ENCODE measurements at places on chromosomes 7 and 10.
A peak's percentile ranks its signal among the peaks of the same experiment; 100 is the strongest.

DNA sequence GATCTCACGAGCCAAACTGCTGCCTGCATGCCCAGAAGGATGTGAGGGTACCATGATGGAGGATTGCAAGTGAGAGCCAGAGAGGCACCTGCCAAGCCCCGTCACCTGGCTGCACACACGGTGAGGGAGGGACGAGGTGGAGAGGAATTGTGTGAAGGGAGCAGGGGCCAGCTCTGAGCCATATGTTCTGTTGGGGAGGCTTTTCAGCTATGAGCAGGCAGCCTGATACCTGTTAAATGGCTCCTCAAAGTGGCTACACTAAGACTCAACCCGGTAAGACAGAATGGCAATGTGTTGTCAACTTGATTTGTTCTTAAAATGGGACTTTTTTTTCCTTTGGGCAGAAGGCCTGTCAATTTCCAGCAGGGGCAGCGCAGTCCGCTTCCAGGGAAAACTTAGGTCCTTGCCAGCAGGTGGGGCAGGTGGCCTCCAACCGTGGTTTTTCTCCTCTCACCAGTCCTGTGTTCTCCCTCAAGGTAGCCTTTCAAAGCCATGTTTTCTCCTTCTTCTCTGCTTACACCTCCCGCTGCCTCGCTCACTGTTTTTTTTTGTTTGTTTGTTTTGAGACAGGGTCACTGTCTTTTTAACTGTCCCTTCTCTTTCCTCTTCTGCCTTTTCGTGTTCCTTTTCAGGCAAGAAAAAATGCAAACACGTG is 57.7 kb upstream of the ZNRF2 start:
- peak; percentile 33 for DNase-seq

GRCh38 chr10:27774831-27775230 is 29.2 kb upstream of the MKX start:
- DNase-seq: no peak

- DNase-seq: no peak
Observed at GRCh38 chr10:13706604-13707003, 119.8 kb downstream of the PRPF18 start.

- DNase-seq: no peak
Observed at GRCh38 chr10:14328881-14329672, 1.6 kb downstream of the FRMD4A start.

DNA sequence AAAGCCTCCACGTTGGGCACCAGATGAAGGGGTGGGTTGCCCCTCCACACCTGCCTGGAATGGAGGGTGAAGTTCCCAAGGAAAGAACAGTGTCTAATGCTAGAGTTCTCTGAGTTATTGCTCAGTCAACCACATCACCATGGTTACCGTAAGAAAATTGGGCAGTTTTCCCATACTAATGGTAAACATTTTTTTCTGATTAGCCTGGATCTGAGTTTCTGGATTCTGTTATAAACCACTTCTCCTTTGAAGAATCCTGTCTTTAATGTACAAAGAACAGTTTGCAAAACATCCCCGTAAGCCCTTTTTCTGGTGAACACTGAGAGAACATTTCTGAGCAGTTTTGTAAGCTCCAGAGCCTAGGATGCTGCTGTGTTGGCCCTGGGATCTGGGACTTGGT is 45.5 kb downstream of the ABCC2 start:
- DNase-seq: no peak

- DNase-seq: no peak
Observed at GRCh38 chr10:31908157-31908556, 20.5 kb downstream of the ARHGAP12 start.

GRCh38 chr10:127874671-127875448 is 17.9 kb downstream of the CLRN3 start:
- DNase-seq: no peak

DNA sequence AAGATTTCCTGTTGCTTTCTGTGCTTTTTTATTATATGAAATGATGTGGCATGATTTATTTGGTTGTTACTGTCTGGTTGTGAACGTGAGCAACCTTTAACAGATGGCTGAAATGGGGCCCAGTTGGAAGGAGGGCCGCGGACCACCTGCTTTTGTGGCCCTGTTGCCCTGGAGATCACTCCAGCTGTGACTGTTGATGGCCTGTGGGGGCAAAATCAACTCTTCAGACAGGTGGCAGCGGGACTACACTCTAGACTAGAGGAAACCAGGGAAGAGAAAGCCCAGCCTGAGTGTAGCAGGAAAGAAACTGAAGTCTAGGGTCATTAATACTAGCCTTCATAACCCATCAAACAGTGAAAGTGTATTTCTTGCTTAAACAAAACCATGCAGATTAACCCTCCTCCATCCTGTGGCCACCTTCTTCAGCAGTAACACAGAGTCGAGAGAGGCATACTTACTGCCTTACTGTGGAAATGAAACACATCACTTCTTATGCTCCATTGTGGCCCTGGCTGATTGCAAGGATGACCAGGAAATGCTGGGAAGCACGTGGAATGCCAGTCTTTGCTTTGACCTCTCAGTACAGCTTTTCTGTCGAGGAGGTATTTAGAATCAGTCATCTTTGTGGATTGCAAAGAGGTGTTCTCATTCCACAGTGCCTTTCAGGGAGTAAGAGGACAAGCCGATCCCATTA is 80.5 kb downstream of the CCNY start:
- no peak for DNase-seq

DNA sequence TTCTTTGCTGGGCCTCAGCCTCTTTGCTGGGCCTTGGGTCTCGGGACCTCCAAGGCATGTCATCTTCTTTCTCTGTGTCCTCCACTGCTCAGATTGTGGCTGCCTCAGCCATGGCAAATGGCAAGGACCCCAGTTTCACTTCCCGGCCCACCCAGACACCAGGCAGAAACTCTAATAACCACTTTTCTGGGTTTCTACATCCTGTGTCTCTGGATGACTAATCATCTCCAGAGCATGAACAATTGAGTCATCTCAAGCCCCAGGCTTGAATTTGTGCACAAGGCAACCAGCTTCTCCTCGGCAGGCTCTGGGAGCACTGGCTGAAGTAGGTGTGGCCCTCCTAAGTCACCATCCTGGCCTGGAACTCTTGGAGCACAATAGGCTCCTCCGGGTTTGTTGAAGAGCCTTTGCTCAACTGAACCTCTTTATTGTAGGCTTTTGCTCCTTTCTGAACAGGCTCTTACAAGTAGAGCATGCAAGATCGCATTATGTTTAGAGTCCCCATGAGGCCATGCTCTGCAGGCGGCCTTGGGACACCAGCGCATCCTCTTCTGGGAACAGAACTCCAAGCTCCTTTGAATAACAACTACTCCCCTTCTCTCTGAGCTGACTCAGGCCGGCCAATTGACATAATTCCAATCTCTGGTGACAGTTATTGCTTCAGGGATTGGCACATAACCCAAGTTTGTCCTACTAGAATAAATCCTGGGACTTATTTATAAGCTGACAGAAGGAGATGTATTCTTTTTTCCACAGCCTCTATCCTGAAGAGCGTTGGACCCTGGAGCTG is 218.1 kb downstream of the WDR11 start:
- DNase-seq: no peak

DNA sequence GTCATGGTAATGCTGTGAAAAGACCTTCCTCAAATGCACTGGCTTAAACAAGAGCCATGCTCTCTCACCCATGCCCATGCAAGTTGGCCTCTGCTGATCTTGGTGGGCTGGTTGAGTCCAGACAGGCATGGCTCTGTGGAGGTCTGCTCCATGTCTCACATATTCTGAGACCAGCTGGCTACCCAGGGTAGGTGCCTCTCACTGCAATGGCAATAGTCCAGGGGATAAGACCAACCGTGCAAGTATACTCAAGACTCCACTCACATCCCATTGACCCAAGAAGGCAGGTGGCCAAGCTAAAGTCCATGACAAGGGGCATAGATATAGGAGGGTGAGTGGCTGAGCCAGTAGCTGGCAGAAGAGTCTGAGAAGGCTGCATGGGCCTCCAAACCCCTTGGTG is 14.2 kb upstream of the EBF3 start:
- no peak for DNase-seq

DNA sequence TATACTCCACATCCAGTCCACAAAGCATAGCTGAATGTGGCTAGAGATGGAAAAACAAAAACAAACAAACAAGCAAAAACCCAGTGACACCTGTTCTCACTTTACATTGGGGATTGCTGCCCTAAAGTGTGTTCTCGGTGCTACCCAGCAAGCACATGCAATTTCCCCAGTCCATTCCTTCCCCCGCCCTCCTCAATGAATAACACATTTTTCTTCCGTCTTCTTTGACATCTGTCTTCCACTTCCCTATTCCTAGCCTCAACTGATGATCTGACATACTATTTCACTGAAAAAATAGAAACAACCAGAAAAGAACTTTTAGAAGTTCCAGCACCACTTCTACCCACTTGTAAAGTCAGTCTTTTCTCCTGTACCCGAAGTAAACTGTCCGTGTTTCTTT is 147.1 kb downstream of the MALRD1 start:
- no peak for DNase-seq

DNA sequence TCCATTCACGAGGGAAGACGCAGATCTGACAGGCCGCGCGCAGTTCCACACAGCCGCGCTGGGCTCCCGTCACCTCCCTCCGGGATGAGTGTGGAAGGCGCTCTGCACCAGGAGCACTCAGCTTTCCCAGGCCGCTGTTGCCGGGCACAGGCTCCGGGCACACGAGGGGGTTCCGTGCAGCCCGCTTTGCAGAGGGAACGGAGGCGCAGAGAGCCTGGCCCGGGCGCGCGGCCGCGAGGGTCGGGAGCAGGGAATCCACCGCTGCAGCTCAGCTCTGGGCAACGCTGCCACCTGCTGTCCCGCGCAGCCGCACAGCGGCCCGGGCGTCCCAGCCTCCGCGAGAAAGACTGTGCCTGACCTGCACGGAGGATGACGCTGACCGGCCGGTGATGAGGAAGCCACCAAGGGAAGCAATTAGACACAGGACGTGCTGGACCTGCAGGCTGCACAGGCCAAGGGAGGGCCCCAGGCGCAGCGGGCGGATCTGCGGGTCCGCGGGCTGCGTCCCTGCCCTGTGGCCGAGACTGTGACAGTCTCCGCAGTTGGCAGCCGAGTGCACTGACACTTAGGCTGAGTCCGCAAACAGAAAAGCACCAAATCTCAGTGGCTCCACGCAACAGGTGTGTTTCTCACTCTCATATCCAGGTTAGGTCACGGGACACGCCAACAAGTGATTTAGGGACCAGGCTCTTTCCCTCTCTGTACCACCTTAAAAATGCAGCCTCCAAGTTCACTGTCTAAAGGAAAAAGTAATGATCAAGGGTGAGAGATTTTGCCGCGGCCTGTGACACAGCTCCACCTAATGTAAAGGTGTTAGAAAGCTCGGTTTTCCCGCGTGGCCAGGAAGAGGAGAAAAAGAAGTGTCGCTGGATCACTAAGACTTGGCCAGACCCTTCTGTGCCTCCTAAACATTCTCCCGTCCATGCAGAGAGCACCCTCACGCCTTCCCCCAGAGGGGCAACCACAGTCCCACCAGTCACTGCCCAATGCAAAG is 94.5 kb downstream of the SEC61G start:
- DNase-seq: peak; percentile 48

- DNase-seq: no peak
Observed at GRCh38 chr7:51261117-51261835, 55.3 kb downstream of the COBL start.

GRCh38 chr7:151045262-151045661 is 3.1 kb upstream of the ASIC3 start:
- no peak for DNase-seq

DNA sequence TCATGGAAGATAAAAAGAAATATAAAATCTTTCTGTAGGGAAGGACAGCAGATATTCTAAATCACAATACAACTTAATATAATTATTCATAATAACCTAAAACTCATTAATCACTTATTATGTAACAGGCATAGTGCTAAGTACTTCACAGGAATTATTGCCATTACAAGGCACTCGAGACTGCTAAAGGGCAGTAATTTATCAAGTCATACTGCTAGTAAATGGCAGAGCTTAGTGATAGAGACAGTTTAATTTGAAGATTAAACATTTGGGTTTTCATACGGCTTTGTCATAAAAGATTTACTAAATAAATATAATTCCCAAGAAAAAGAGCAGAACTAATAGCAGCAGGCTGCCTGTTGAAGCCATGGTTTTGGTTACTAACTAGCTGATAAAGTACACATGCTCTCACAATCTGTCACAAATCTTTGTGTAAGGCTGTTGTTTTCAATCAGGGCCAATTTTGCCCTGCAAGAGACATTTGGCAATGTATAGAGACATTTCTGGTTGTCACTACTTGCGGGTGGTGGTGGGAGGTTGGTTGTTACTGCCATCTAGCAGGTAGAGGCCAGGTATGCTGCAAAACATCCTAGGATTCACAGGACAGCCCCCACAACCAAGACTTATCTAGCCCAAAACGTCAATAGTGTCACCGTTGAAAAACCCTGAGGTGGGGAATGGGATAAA is 233.3 kb upstream of the CACNA2D1 start:
- no peak for DNase-seq

DNA sequence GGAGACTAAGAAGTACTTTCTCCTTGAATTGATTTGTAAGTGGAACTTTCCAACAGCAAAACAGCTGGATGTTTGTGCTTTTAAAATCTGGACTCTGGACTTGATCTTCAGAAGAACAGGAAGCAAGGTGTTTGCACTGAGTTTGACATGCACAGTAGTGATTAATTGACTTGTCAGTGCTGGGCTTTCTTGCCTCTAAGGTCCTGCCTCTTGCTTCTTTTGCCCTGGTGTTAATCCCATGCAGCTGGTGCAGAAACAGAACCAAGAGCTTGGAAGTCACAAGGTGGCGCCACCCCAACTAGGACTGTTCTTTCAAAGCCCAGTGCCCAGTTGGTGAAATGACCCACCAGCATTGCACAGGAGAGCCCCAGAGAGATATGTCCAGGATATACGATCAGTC is 66.8 kb upstream of the SEPHS1 start:
- no peak for DNase-seq

DNA sequence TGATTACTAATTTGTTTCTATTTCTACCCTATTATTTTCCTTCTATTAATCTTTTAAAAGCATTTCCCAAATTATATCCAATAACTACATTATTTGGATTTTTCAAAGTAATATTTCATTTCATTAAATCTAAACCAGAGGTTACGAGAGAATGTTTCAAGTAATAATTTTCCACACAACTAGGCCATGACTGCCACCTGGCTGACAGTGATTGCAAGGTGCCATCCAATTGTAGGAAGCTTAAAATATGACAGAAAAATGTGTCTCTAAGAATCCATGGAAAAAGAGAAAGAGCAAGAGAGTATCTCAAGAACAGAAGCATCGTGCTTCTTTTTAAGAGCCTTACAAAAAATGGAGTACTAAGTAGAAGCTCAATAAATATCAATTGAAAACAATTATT is 48.7 kb downstream of the TPK1 start:
- no peak for DNase-seq

- no peak for DNase-seq
Observed at GRCh38 chr7:53420550-53420949, 385.1 kb downstream of the POM121L12 start.
